Gastrocnemius medialis (tissue), 4 donors: ENCODE measurements at places on chromosomes 2 and 18. TPM values are rescaled to one million over a fixed set of nuclear protein-coding genes. Genes with fewer than 3 reads are reported as not detected.

The MC4R gene
- total RNA-seq = not detected

The CSRNP3 gene
- 0.05 TPM for total RNA-seq

The SMAD4 gene
- total RNA-seq = 174 TPM

The FBXO36 gene
- 1.0 TPM for total RNA-seq

The MLPH gene
- total RNA-seq = 6.5 TPM

The DAW1 gene
- total RNA-seq = not detected

The MAP4K3 gene
- total RNA-seq = 52.1 TPM

The CD8B2 gene
- 0.07 TPM for total RNA-seq

The ATAD2B gene
- 7.3 TPM for total RNA-seq

The HOXD9 gene
- total RNA-seq = 1.8 TPM

The ST6GAL2 gene
- not detected for total RNA-seq

The FAM210A gene
- 7.8 TPM for total RNA-seq

The GPR45 gene
- total RNA-seq = not detected

The ZNF514 gene
- total RNA-seq = 3.8 TPM

The ZAP70 gene
- total RNA-seq = not detected

The SGO2 gene
- 0.61 TPM for total RNA-seq

The CFC1 gene
- total RNA-seq = not detected

The DSC2 gene
- total RNA-seq = 0.76 TPM

The CNTNAP5 gene
- total RNA-seq = not detected

The SERPINB11 gene
- total RNA-seq = not detected

The RAPGEF4 gene
- total RNA-seq = 2.0 TPM

The MALL gene
- 2.9 TPM for total RNA-seq

The MDH1B gene
- total RNA-seq = 1.6 TPM

The CNGA3 gene
- not detected for total RNA-seq

The AP1S3 gene
- total RNA-seq = not detected

The CD207 gene
- total RNA-seq = not detected

The ATOH8 gene
- 131 TPM for total RNA-seq

The SRSF7 gene
- 51.4 TPM for total RNA-seq

The RIOK3 gene
- total RNA-seq = 109 TPM

The KCNF1 gene
- not detected for total RNA-seq

The SPDYA gene
- not detected for total RNA-seq

The TCF23 gene
- total RNA-seq = not detected

The ATP5F1A gene
- total RNA-seq = 1,536 TPM

The ADD2 gene
- 0.75 TPM for total RNA-seq

The UCN gene
- total RNA-seq = not detected

The SOWAHC gene
- 0.75 TPM for total RNA-seq

The TLX2 gene
- total RNA-seq = not detected

The C2orf80 gene
- total RNA-seq = not detected

The GPR155 gene
- total RNA-seq = 7.1 TPM

The IL36G gene
- total RNA-seq = not detected

The BMP10 gene
- total RNA-seq = not detected

The GALM gene
- total RNA-seq = 5.3 TPM

The ATP6V1B1 gene
- total RNA-seq = not detected

The SEMA4F gene
- total RNA-seq = 1.4 TPM

The HOXD11 gene
- not detected for total RNA-seq

The HOXD8 gene
- total RNA-seq = 6.6 TPM

The CRIM1 gene
- total RNA-seq = 93.2 TPM
